Lower lobe of right lung (tissue), 2 donors: ENCODE measurements at places on chromosomes 1 and 21. TPM values are rescaled to one million over a fixed set of nuclear protein-coding genes. Genes with fewer than 3 reads are reported as not detected.

GRCh38 chr21:39178421-39178820, 4.8 kb downstream of the PSMG1 start:
- no peak for DNase-seq
- H3K36me3 ChIP-seq, result peaks cover 14% of the 10 kb centered on the region
- no peak overlapping the region for H3K27ac ChIP-seq
- no peak overlapping the region for H3K4me3 ChIP-seq
- H3K4me1 ChIP-seq, result peaks cover 15% of the 10 kb centered on the region
- H3K27me3 ChIP-seq, result no peaks in the 10 kb centered on the region

DNA sequence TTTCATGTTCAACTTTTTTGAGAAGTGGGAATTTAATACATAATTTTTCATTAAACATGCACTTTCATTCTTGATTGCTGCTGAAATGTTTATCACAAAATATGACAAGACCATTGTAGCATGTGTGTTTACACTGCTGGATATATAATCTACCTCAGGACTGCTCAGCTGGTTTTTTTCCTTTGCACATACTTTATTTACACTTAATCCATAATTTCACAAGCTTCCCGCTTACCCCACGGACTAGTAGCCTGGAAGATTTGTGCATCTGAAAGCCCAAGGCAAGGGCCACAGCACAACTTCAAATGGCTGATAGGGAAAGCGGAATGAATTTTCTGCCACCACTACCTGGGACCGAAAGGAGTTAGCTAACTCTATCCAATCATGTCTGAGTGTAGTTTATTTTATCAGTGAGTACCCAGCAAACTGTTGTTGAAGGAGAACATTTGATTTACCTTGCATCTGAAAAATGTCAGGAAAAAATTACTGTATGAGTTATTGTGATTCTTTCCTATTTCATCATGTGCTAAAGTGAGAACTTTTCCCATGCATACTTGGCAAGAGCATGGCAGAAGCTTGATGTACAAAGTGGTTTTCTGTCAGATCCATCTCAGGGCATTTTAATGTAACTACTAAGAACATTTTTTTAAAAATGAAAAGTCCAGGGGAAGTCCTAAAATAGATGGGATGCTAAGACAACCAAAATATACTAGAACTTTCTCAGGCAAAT, 558.2 kb upstream of the USP24 start:
- no peaks in the 10 kb centered on the region for H3K4me1 ChIP-seq
- DNase-seq, result no peak
- H3K27ac ChIP-seq, result no peak overlapping the region
- H3K36me3 ChIP-seq, result no peaks in the 10 kb centered on the region
- no peaks in the 10 kb centered on the region for H3K27me3 ChIP-seq

DNA sequence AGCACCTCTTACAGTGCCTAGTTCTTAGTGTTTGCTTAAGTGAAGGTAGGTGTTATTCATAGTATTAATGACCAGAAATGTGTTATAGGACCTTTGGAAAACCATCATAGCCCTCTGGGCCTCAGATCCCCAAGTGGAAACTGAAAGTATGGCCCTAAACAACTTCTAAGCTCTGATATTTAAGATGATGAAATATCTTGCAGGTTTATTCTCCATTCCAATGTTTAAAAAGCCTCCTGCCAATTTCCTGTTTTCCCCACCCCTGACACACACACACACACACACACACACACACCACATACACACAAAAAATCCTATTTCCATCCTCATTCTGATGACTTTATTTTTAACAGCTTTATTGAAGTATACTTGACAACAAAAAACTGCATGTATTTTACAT, 108.2 kb downstream of the DIRAS3 start:
- H3K27me3 ChIP-seq, result no peaks in the 10 kb centered on the region
- no peaks in the 10 kb centered on the region for H3K4me1 ChIP-seq
- no peaks in the 10 kb centered on the region for H3K36me3 ChIP-seq
- no peak for DNase-seq

The MTHFR gene
- total RNA-seq, result 45.4 TPM
